Stimulated activated CD8-positive, alpha-beta memory T cell treated with anti-CD3 and anti-CD28 coated beads, Interleukin-4, amount 100 ng/mL, for 4 hours (primary cell): ENCODE measurements at places on chromosomes 3 and 15.

- no peak for DNase-seq
These were observed 2.6 kb downstream of the FAM43A start for GRCh38 chr3:194688200-194688740.

DNA sequence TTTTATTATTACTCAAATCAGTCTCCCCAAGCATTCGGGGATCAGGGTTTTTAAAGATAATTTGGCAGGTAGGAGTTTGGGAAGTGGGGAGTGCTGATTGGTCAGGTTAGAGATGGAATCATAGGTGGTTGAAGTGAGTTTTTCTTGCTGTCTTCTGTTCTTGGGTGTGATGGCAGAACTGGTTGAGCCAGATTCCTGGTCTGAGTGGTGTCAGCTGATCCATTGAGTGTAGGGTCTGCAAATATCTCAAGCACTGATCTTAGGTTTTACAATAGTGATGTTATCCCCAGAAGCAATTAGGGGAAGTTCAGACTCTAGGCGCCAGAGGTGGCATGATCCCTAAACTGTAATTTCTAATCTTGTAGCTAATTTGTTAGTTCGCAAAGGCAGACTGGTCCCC, 20.6 kb upstream of the TRANK1 start:
- no peak for DNase-seq

- no peak for DNase-seq
These were observed 123.0 kb upstream of the STAC start for GRCh38 chr3:36257158-36257852.

DNA sequence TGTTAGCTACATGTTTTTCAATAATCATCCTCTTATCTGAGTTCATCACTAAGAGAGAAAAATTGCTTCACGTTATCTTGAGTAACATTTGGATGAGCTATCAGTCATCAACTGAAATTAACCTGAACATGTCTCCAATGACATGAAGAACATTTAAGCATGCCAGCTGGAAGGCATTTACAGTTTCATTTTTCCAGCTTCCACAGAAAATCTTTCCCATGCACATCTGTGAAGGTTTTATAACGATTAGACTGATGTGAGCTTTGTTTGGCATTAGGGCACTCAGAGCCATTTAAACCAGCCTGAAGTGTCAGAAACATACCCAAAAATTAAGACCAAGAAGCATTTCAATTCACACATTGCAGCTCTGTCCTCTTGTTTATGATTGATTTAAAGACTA, 235.8 kb upstream of the ARHGEF26 start:
- DNase-seq = no peak

GRCh38 chr3:66609660-66610561, 109.1 kb upstream of the LRIG1 start:
- no peak for DNase-seq
